Kidney capillary endothelial cell (primary cell): ENCODE measurements at places on chromosomes 12 and 14.

DNA sequence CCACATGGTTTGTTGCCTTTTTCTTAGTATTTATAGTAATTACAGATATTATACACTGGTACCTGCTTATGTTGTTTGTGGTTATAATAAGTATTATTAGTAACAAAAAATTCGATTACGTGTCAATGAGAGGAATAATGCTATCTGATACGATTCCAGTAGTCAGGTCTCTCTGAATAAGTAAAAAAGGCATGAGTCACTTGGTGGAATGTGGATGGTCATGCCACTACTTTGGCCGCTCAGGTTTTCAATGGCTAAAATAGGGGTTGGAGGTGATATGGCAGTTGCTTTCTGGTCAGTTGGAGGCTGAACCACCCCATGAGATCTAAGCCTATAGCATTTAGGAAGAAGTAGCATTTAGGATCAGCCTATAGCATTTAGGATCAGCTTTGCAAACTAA, 255.9 kb downstream of the NPAS3 start:
- DNase-seq: no peak

DNA sequence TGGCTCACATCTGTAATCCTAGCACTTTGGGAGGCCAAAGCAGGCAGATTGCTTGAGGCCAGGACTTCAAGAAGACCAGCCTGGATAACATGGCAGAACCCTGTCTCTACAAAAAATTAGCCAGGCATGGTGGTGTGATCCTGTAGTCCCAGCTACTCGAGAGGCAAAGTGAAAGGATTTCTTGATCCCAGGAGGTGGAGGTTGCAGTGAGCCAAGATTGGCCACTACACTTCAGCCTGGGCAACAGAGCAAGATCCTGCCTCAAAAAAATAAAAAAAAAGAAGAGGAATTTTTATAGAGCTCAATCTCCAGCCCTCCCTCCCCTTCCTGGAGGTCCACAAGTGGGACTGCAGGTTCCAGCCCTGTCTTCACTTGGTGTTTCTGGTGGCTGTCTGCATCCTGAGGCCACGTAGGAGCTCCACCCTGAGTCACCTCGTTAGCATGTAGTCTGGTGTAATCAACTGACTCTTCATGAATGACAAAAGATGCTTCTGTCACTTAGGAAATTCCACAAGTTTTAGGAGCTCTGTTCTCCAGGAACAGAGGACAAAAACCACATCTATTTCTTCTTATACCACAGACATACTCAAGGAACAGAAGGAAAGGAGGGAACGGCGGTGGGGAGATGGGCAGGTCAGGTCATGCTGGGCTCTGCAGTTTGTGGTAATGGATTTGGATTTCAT, 16.2 kb downstream of the CCDC62 start:
- no peak for DNase-seq

DNA sequence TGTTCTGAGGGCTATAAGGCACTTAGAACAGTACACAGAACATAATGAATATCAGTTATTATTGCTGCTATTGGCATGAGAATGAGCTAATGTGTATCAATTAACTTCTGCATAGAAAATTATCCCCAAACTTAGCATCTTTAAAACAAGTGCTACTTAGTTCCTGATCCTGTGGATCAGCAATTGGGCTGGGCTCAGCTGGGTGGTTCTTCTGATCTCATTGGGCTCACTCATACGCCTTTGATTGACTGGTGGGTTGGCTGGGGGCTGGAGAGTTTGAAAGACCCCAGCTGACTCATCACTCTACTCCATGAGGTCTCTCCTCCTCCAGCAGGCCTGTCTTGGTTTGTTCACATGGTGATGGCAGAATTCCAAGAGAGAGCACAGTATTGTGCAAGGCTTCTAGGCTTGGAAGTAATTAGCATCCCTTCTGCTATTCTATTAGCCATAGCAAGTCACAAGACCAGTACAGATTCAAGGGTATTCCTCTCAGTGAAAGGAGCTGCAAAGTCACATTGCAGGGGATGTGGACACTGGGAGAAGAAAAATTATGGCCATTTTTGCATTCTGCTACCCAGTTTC, 27.2 kb upstream of the HSPB8 start:
- no peak for DNase-seq

DNA sequence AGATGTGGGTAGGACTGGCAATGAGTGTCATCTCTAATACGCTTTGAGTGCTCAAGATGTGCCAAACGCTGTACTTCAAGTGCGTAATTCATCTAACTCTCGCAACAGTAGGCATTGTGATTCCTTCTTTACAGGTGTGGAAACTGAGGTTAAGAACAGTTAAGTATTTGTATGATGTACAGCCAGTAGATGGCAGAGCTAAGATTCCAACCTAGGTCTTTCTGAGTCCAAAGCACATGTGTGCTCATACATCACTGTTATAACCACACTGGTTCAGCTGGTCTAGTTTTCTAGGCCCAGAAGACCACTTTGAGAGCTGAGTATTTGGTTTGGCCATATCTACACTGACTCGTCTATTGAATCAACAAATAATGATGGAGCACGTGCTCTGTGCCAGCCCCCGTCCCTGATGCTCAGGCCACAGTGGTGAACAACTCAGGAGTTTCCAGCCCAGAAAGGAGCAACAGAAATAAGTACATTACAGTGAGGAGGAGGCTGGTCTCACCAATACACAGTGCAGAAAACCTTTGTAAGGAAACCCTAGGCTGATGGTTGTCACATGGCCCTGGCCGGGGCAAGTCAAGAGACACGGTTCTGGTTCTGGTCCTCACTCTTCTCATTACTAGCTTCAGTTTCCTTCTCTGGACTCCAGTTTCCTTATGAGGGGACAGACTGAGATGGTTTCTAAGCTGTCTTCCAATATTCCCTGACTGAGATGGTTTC, 69.3 kb upstream of the SCN8A start:
- no peak for DNase-seq

DNA sequence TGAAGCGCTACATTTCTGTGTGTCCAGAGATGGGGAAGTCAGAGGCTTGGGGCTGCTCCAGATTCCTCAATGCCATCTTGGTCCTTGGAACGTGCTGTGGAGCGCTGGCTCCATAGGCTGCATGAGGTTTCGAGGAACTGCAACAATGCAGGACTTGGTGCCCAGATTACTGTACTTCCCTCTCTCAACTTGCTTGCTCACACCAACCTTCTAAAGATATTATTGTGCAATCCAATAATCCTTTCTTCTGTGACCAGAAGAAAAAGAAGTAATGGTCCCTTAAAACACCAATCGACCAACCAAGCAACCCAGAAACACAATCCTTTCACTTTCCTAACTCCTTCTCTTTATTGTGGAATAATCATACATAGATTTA, 3.7 kb downstream of the PRICKLE1 start:
- no peak for DNase-seq

GRCh38 chr12:116159175-116159574, 118.3 kb downstream of the MED13L start:
- DNase-seq: no peak

DNA sequence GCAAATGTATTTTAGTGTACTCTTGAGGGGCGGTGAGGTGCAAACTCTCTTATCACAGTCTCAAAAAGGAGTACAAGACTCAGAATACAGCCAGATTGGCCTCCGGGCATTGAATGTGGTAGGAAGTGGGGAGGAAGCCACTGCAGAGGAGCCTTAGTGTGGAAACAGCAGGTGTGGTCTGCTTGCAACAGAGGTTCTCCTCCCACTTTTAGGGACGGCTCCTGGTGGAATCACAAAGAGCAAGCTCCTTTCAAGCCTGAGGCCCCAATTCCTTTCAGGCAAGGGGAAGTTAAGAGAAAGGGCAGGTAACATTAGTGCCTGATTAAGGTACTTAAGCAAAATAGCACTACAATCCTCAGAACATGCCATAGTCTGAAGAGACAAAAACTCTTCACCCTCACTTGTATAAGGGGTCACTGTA, 23.7 kb upstream of the SLC2A3 start:
- no peak for DNase-seq

GRCh38 chr14:55837467-55837866, 257.5 kb downstream of the KTN1 start:
- no peak for DNase-seq

- peak; percentile 76 for DNase-seq
These were observed 15.7 kb downstream of the SIVA1 start for GRCh38 chr14:104768437-104769323.

GRCh38 chr12:13436696-13437391, 240.3 kb downstream of the EMP1 start:
- DNase-seq: no peak

DNA sequence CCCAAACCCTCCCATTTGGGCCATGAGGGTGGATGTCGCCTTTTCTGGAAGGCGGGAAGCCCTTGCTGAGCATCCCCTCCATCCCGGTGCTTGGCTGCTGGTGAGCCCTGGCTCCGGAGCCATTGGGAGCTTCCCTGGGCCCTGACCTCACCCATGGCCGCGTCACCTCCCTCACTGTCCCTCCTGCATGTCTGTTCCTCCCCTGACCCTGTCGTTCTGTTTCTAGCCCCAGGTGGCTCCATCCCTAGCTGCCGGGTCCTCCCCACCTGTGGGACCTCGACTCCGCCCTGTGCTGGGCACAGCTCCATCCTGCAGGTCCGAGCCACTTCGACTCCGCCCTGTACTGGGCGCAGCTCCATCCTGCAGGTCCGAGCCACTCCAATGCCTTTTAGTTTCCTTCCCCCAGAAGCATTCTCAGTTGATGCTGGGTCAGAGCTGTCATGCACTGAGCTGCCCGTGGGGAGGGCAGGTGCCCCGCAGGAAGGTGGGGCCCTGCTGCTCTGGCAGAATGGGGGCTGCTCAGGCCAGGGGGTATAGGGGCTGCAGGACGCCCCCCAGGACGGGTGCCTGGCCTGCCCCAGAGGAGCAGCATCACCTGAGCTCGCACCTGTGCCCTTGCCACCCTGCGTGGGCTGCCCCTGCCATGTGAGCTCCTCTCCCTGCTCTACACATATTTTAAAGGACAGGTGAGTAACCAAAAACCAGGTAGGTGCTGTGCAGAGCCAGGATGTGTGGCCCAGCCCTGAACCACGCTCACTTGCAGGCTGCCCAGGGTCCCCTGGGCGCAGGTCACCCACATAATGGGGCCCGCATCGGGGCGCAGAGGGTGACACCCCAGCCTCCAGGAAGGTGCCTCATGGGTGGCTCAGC, 19.0 kb downstream of the NOC4L start:
- no peak for DNase-seq

DNA sequence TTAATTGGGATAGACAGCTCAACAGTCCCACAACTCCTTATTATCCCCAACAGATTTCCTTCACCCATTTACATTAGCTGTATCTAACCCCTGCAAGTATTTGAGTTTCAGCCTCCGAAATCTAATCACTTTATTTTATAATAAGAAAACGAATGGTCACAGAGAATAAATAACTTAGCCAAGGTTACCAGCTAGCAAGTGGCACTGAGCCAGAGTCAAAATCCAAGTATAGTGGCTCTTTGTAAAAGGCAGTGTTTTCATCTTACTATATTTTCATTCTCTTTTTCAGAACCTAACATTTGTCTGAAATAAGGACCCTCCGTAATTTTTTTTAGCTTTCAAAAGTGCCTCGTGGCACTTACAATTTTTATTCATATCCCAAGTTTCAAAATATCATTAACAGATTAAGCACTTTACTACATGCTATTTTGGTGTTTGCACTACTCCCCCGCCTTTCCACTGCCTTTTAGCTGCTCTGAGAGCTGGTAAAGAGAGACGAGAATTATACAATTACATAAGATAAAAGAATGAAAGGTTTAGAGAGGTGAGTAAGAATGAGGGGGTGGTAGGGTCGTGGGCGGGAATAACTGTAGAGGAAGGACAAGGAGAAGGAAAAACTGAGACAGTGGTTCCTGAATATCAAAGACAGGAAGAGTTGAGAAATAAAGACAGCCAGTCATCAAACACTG, 3.7 kb upstream of the USP15 start:
- DNase-seq: no peak

- DNase-seq: no peak
These were observed 36.3 kb upstream of the PNMA1 start for GRCh38 chr14:73750531-73750901.

DNA sequence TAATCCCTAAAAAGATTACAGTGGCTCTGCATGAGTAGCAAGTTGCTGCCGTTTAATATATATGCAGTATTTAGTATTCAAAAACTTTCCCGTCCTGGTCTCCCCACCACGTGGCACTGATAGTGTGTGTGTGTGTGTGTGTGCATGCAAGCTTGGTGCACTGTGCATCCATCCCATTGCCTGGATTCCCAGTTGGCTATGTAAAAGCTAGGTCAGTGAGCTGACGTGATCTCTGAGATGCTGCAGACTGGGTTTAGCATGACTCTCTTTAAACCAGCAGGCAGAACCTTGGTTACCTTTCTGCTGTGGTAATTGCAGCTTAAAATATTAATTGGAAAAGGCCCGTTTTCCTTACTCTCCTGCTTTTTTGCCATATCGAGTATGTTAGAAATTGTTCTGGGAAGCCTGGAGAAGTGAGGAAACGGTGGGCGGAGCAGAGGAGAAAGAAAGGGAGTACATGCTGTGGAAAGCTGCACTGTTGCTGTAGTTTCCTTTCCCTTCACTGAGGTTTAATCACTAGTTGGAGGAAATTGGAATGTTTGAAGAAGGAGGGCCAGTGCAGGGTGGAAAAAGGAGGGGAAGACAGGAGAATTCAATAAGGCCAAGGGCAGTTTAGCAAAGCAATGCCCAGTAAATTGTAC, 4.0 kb upstream of the CNTN1 start:
- no peak for DNase-seq

DNA sequence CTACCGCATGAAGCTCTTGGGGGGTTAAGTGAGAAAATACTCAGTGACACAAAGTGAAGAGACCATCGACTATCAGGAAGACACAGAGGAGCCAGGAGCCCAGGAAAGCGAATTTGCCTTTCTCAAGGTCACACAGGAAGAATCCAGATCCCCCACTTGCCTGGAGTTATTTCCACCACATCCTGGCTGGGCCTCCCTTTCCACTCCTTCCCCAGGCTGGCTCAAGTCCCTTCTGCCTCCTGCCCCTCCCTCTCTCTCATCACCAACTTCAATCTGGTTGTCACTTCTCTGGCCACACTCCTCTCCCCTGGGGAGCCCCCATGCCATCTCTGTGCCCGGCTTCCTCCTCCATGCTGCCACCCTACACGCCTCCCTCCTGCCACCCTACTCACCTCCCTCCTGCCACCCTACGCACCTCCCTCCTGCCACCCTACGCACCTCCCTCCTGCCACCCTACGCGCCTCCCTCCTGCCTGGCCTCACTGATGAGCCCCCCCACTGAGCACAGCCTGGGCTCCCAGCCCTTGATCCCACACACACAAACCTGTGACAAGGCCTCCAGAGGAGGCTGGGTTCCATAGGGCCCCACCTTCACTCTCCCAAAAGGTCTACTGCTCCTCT, 6.3 kb downstream of the SCNN1A start:
- DNase-seq: no peak
